ENCODE measurements at places on chromosomes 3 and 15.
A peak's percentile ranks its signal among the peaks of the same experiment; 100 is the strongest.

- DNase-seq = peak; percentile 62
Measured at GRCh38 chr15:69478259-69478781, 25.7 kb downstream of the RPLP1 start.

DNA sequence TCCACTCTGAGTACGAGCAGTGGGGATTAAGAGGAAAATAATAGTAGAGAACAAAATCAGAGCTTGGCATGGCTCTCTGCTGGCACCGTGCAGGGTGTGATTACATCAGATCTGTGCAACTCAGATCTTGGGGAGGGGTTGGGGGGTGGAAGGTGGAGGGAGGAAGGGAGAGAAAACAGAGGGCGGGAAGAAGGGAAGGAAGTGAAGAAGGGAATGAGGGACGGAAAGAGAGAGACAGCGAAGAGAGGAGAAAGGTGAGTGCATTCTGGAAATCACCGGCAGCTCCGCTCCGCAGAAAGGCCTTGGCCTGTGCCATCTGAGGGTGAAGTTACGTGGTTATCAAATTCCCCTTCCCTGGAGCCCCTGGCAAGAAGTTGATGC, 31.0 kb upstream of the ADAMTS17 start:
- peak; percentile 39 for DNase-seq

GRCh38 chr3:142275856-142276255, 50.5 kb upstream of the GK5 start:
- DNase-seq = no peak

DNA sequence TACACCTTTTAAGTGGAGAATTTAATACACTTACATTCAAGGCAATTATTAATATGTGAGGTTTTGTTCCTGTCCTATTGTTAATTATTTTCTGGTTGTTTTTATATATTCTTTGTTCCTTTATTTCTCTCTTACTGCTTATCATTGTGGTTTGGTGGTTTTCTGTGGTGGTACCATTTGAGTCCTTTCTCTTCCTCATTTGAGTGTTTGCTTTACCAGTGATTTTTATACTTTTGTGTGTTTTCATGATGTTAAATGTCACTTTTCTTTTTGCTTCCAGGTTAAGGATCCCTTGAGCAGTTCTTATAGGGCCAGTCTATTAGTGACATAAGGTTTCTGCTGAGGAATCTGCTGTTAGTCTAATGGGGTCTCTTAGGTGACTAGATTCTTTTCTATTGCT, 116.5 kb downstream of the LRRK1 start:
- DNase-seq = no peak

- DNase-seq = no peak
Measured at GRCh38 chr3:196686436-196686835, 25.6 kb downstream of the CEP19 start.

- peak; percentile 60 for DNase-seq
Measured at GRCh38 chr15:41465822-41466421, 27.8 kb upstream of the ITPKA start.

DNA sequence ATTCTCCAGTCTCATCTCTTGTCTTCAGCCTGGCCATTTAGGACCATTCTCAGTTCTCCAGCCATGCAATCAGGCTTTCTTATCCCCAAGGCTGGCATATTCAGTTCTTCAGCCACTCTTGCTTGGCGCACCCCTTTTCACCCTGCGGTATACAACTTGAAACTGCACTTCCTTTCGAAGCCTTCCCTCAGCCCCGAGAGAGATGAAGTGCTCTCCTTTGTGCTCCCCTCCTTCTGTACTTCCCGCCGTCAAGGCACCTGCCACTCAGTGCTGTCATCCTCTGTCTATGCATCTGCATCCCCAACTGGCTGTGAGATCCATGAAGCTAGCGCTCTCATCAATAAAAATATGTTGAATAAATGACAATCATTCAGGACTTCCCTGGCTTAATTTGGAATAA, 45.7 kb downstream of the MORC1 start:
- no peak for DNase-seq

DNA sequence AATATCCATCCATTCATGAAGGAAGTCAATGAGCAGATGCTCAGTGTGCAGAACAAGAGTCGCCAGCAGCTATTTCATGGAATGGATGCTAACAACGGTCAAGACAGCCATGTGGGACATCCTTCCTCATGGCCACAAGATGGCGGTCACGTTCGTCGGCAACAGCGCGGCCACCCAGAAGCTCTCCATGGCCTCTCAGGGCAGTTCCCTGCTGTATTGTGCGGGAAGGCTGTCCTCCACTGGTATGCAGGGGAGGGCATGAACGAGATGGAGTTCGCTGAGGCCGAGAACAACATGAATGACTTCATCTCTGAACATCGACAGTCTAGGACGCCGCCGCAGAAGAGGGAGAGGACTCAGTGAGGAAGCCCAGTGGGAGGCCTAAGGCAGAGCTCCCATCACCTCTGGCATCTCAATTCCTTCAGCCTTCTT, 208.3 kb downstream of the TJP1 start:
- DNase-seq = no peak

DNA sequence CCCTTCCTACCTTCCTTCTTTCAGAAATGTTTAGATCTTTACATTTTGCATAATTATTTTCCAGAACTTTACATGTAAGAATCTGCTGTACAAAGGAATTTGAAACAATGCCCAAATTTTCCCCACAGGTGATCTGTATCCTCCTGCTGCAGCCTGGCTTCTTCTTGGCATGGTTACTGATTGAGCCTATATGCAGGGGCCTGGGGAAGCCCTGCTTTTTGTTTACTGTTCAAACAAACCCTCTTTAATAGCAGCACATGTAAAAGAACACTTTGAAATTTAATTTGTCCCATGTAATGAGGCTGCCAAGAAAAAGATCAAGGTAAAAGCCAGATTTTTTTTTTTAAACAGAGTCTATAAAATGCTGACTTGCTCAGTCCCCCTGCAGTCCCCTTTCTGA, 432.2 kb downstream of the TUSC7 start:
- DNase-seq = no peak

DNA sequence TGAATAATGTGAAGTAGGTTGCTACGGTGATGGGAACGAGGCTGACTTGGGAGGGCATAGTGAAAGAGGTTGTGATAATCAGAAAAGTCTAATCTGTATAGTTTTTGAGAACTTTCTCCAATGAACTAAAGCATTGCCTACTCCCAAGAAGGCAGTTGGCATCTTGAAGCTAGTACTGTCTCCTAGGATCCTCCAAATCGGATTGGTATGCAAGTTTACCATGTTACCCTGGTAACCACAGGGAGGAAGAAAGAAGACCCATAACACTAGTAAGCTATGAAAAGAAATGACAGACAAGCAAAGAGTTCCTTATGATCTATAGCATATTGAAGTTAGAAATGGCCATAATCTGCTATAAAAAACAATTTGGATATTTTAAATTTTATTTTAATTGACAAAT, 127.2 kb upstream of the SYNPR start:
- DNase-seq = no peak

DNA sequence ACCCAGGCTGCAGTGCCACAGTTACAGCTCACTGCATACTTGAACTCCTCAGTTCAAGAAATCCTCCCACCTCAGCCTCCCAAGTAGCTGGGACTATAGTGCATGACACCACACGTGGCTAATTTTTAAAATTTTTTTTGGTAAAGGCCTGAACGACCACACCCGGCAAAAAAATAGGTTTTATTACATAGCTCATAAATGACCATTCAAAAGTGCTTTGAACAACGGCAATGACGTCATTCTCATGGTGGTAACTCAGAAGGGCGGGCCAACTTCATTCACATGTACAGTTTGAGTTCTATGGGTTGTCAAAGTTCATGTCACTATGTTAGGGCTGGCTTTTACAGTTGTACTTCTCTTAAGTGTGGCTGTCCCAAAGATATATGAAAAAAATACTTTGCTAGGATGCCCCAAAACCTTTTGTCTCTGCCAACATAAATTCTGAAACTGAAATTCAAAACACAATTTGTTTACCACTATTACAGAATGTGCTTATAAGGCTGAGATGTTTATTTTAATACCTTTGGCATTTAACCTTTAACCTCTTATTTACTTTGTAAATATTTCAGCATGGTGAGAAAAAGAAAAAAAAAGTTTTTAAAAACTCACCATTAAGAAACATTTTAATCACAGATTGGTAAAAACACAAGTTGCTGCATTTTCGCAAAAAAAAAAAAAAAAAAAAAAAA, 6.2 kb downstream of the MYO1E start:
- peak; percentile 30 for DNase-seq

DNA sequence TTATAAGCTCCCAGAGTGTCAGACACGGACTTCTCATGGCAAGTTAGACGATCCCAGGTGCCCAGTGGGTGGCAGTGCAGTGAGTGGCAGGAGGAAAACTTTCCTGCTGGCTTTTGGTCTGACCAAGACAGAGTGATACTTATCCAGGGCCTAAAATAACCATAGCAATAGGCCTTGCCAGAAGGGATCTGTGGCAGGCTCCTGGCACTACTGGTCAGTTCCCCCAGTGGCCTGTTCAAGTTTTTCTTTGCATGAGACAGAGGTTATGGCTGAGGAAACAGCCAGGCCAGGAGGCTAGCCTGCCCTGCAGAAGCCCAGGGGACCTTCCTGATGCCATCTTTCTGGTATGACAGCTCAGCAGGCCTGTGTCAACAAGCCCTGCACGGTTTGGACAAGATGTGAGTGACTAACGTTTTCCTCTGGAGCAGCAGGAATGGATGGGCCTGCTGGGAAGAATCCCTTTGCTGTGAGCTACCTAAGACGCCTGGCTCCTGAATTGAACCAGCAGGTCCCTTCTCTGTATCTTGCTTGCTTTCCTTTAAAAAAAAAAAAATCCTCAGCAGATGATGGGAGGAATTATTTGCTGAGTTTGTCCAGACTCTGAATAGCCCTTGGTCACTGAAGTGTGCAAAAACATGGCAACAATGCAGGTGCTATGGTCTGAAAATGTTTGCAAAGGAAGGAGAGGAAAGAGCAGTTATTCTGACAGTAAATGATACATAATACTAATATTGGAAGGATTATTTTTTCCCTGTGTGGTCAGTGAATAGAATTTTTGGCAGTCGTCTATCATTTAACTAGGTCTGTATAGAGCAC, 18.0 kb downstream of the SCG5 start:
- peak; percentile 94 for DNase-seq

DNA sequence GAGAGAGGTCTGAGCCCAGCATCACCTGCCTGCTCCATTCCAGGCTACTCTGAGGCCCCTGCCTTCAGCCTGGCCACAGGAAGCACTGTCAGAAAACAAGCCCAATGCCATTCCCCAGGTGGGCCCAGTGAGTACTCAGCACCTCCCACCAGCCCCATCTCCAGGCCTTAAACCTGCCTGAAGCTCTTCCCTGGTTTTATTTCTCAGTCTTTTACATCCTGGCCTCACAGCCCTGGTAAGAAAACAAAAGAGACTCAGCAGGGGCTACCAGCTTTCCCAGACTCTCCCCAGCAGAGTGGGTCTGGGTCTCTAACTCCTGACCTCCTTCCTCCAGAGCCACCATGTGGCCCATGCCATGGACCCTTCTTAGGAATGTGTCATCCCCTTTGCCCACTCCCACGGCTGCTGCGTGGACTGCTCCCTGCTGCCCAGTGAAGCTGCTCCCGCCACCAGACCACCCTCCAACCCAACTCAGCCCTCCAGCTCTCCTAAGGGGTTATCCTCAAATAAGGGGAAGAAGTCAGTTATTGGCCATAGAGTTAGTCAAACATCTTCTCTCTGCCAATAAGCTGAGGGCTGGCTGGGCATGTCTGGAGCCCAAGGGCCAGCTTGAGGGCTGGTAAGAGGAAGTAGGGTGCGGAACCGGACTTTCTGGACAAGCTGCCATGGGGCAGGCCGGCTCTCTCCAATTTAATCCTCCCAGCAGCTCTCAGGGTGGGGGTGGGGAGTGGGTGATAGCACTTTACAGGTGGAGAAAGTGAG, 116.7 kb upstream of the LINGO1 start:
- no peak for DNase-seq

DNA sequence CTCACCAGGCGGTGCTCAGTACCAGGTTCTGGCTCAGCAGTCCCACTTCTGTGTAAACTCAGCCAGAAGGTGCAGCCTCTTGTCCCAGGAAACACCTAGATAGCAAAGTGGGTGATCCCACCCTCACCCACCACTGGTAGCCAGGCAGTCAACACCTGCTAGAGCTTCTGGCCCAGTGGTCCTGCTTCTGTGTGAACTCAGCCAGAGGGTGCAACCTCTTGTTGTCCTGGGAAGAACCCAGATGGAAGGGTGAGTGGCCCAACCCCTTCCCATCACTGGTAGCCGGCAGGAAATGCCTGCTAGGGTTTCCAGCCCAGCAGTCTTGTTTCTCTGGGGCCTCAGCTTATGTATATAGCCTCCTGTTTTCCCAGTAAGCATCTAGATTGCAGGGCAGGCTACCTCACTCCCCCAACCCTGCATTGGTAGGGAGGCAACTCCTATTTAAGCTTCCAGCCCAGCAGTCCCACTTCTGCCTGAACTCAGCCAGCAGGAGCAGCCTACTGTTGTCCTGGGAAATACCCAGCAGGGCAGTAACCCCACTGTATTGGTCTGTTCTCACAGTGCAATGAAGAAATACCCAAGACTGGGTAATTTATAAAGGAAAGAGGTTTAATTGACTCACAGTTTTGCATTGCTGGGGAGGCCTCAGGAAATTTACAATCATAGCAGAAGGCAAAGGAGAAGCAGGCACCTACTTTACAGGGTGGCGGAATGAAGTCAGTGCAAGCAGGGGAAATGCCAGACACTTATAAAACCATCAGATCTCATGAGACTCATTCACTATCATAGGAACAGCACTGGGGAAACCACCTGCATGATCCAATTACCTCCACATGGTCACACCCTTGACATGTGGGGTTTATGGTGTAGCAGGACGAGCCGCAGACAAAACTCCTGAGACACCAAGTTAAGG, 110.6 kb downstream of the DTWD1 start:
- DNase-seq = no peak

- DNase-seq = no peak
Measured at GRCh38 chr3:15499536-15499935, 22.0 kb downstream of the COLQ start.

- DNase-seq = no peak
Measured at GRCh38 chr15:28018291-28019044, 80.6 kb downstream of the OCA2 start.

DNA sequence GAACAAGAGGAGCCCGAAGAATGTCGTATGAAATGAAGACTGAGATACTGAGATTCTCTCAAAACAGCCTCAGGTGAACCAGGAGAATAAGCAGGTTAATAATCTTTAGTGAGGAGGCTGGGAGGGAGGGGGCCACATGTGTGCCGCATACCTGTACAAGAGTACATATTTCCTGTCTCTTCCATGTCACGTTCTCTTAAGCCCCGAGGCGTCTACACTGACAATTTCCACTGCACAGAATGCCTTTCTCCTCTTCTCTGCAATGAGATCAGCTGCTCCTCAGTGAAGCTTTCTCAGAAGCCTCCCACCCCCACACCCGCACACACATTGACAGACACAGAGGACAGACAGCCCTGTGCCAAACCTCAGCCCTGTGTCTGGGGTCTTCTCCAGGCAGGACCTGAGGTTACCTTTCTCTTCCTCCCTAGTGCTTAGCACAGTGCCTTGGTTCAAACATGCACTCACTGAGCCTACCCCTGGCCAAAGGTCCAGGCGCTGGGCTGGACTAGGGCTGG, 55.4 kb downstream of the PDZRN3 start:
- DNase-seq = no peak

DNA sequence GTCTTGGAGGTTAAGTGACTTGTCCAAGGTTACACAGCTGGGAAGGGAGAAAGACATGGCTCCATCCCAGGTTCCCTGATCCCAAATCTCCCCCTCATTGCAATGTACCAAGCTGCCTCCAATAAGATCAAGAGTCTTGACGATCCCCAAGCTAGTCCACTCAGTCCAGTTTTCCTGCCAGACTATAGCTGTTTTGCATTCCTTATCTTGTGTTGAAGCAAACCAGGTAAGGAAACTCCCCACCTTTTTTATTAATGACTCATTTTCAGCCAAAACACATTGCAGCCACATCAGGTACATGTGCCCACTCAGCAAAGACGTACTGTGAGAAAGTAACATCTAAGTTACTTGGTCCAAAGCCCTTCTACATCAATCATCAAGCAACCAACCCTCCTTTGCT, 41.9 kb downstream of the LIPC start:
- peak; percentile 97 for DNase-seq

All from kidney tubule cell (primary cell).